ENCODE measurements at places on chromosomes 4 and X. TPM values are rescaled to one million over a fixed set of nuclear protein-coding genes. Genes with fewer than 3 reads are reported as not detected.

GTPBP6 gene
- 43.0 TPM for polyA plus RNA-seq

DNA sequence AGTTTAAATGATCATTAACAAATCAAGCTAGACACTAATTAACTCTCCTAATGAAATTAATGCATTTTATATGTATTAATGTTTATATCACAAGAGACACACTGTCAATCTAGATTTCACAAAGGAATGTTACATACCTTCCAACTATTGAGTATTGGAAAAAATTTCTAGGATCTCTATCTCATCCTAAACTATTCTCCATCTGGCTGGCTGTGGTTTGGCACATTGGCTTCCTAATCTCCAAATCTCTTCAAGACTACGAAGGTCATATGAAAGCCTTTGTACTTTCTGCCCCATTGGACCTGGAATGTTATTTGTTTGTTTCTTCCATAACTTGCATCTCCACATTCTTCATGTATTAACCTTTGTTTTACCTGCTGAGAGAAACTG, 1160.0 kb downstream of the ADGRL3 start:
- no peak overlapping the region for H3K27ac ChIP-seq
- H3K36me3 ChIP-seq: no peaks in the 10 kb centered on the region
- no peak for DNase-seq

DNA sequence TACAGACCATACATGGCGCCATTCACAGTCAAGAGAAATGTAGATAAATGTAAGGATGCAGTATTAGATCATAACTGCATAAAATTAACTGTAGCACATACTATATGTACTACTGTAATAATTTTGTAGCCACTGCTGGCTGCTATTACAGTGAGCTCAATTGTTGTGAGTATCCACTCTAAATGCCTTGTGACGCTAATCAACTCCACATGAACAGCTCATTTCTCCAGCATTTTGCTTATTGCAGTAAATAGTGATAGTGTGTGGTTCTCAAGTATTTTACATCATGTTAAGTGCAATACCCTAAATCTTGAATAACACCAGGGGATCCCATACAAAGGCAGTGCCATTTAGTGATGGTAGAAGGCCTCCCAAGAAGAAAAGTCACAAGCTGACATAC, 21.2 kb downstream of the FGFBP1 start:
- DNase-seq: no peak
- H3K4me3 ChIP-seq: no peak overlapping the region
- H3K4me1 ChIP-seq: no peaks in the 10 kb centered on the region
- H3K27ac ChIP-seq: no peak overlapping the region
- H3K36me3 ChIP-seq: no peaks in the 10 kb centered on the region
- no peaks in the 10 kb centered on the region for H3K27me3 ChIP-seq

DNA sequence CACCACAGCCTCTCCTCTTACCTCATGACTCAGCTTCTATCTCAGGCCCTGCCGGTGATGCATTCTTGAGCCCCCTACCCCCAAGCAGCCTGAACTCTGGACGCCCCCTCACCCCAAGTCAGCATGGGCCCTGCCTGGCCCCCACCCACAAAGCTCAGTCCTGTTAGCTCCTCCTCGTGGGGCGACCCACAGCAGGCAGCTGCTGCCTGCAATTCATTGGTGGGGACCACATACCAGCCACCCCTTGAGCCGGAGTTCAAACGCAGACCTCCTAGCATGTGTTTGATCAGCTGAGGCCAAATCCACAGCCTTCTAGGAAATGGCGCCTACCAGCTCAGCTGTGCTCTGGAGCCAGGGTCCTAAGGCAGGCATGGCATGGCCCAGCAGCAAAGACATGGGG, 111.8 kb downstream of the EFNB1 start:
- H3K4me3 ChIP-seq: no peak overlapping the region
- H3K27me3 ChIP-seq: no peaks in the 10 kb centered on the region
- H3K27ac ChIP-seq: no peak overlapping the region
- no peaks in the 10 kb centered on the region for H3K4me1 ChIP-seq
- H3K36me3 ChIP-seq: no peaks in the 10 kb centered on the region

DNA sequence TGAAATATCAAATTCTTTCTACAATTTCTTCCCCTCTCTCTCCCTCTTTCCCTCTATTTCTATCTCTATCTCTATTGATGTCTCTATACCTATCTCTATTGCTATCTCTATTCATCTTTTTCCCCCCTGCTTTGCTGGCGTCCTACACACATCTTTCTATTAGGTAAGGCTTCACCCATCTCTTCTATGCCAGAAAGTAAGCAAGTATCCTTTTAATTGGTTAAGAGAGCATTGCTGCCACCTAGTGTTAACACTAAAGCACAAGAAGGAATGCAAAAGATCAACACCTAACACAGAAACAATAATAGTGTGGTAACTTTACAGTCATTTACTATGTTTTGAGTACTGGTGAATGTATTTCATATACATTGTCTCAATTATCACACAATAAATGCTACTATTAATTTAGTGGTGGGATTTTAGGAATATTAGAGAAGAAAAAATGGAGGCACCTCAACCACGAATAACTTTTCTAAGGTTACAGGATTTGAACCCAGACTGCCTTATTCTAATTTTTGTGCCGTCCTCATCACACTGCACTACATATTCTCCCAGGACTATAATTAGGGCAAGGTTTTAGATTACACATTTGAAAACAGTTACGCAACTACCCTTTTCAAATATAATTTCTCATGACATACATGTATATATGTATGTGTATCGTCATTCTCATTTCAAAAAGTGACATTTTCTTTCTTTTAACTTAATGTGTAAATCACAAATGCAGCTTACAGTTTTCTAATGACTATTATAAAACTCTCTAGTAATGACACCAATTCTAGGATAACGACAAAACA, 3.7 kb upstream of the C4orf36 start:
- H3K4me3 ChIP-seq: no peak overlapping the region
- H3K27me3 ChIP-seq: no peaks in the 10 kb centered on the region
- no peak overlapping the region for H3K27ac ChIP-seq
- no peak for DNase-seq

DNA sequence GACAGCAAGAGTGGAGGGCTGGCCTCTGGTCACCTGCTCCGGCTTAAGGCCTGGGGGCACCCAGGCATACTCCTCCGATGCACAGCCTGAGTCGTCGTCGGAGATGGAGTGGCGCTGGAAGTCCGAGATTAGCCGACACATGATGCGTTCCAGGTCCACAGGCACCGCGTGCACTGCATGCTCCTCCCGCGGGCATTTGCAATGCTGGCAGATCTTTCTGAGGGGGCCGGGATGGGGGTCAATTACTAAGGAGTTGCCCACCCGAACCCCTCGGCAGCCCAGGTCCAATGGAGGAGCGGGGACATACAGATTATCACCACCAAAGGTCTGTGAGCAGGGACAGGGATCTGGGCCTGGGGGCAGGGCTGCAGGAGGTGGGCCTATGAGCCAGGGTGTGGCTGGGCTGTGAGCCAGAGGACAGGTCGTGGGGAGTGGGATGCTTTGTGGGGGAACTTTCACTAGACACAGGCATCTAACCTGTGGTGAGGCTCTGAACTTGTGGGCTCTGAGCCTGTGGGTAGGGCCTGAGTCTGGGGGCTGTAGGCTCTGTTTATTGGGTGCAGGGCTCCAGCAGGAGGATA, 2.4 kb downstream of the PRICKLE3 start:
- no peak overlapping the region for H3K27ac ChIP-seq
- H3K36me3 ChIP-seq: no peaks in the 10 kb centered on the region
- H3K27me3 ChIP-seq: no peaks in the 10 kb centered on the region
- no peaks in the 10 kb centered on the region for H3K4me1 ChIP-seq

GRCh38 chrX:120446498-120446897, 22.6 kb downstream of the LAMP2 start:
- H3K27me3 ChIP-seq: no peaks in the 10 kb centered on the region
- DNase-seq: no peak
- no peaks in the 10 kb centered on the region for H3K36me3 ChIP-seq
- H3K4me1 ChIP-seq: no peaks in the 10 kb centered on the region

DNA sequence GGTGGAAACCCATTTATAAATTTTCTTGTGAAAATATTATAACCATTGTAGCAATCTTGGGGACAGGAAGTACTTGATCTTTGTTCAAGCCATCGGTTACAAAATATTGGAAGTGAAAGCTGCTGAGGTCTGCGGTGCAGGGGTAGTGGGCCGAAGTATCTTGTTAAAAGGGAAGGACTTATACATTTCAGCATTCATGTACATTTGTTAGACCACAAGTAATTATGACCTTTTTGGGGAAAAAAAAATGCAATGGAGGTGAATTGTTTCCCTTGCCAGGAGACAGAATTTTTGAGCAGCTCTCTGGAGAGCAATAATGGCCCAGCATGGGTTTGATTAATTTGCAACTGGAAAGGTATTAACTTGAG, 121.3 kb downstream of the EGF start:
- H3K27me3 ChIP-seq: no peaks in the 10 kb centered on the region
- DNase-seq: no peak
- H3K36me3 ChIP-seq: no peaks in the 10 kb centered on the region
- no peaks in the 10 kb centered on the region for H3K4me1 ChIP-seq
- no peak overlapping the region for H3K4me3 ChIP-seq
- H3K27ac ChIP-seq: no peak overlapping the region

DNA sequence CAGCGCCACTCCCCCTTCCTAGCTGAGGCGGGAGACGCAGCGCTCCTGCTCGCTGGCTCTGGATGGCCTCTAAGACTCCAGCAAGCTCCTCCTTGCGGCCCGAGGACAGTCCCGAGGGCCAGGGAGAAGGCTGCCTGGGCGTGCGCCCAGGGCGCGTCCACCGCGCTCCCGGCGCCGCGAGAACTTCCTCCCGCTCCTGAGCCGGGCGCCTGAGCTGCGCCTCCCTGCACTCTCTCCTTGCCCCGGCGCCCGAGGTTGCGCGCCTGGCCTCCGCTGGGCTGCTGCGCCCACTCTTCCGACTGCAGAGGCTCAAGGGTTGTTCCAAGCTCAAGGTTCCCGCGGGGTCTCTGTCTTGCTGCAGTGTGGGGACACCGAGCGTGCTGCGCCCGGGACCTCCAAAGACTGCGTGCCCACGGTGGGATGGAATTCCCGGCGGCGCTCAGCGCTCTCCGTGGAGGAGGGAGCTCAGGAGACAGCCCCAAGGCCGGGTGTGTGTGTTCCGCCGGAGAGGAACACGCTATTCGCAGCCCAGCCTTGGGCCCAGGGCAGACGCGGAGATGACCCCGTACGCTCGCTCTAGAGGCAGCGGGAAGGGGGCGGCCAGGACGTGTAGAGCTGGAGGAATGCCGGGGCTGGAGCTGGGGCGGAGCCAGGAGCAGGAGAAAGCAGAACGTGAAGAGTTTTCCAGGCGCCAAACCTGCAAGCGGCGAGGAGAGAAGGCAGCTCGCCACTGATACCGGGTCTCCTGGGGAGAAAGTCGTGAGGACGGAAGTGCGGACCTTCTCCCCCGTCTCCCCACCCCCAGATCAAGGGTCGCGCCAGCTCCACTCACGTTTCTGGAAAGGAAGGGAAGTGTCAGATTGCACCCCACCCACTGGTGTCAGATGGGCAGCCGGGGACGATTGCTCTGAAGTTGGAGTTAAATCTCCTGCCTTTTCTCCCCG, at the start of gene ARHGAP6:
Gene ARHGAP6, minus strand, starts transcription at position 753 of the 944 bp plus-strand sequence. CDS start 1,092 bp downstream, outside the sequence.
- no peak within 1 kb of the TSS for H3K27ac ChIP-seq
- no peaks in the 10 kb centered on the region for H3K36me3 ChIP-seq
- no peak for DNase-seq
- H3K4me3 ChIP-seq: no peak within 1 kb of the TSS
- H3K27me3 ChIP-seq: no peaks in the 10 kb centered on the region
- no peaks in the 10 kb centered on the region for H3K4me1 ChIP-seq

FGFR3 gene
- 300 TPM for polyA plus RNA-seq

- H3K4me3 ChIP-seq: no peak overlapping the region
- no peaks in the 10 kb centered on the region for H3K36me3 ChIP-seq
- no peaks in the 10 kb centered on the region for H3K4me1 ChIP-seq
- no peak overlapping the region for H3K27ac ChIP-seq
- no peak for DNase-seq
- H3K27me3 ChIP-seq: no peaks in the 10 kb centered on the region
Observed at GRCh38 chrX:1400049-1400448, 8.1 kb upstream of the SLC25A6 start.

USP17L21 gene
- polyA plus RNA-seq: not detected

- no peaks in the 10 kb centered on the region for H3K4me1 ChIP-seq
- H3K27ac ChIP-seq: no peak overlapping the region
- H3K27me3 ChIP-seq: no peaks in the 10 kb centered on the region
- H3K4me3 ChIP-seq: no peak overlapping the region
- no peak for DNase-seq
- H3K36me3 ChIP-seq: no peaks in the 10 kb centered on the region
Observed at GRCh38 chrX:103774070-103774642, 2.5 kb upstream of the PLP1 start.

SGMS2 gene
- 5.9 TPM for polyA plus RNA-seq

GRCh38 chrX:70455366-70456202, 10.9 kb downstream of the DLG3 start:
- no peaks in the 10 kb centered on the region for H3K27me3 ChIP-seq
- no peaks in the 10 kb centered on the region for H3K36me3 ChIP-seq
- no peak for DNase-seq

GJB1 gene
- 40.1 TPM for polyA plus RNA-seq

MYOZ2 gene
- polyA plus RNA-seq: 0.16 TPM

NXF2B gene
- 0.23 TPM for polyA plus RNA-seq

- no peaks in the 10 kb centered on the region for H3K36me3 ChIP-seq
- no peaks in the 10 kb centered on the region for H3K4me1 ChIP-seq
- no peak overlapping the region for H3K4me3 ChIP-seq
- H3K27me3 ChIP-seq: peaks cover 10% of the 10 kb centered on the region
- DNase-seq: no peak
Observed at GRCh38 chrX:87727620-87728019, 210.0 kb downstream of the KLHL4 start.

DNA sequence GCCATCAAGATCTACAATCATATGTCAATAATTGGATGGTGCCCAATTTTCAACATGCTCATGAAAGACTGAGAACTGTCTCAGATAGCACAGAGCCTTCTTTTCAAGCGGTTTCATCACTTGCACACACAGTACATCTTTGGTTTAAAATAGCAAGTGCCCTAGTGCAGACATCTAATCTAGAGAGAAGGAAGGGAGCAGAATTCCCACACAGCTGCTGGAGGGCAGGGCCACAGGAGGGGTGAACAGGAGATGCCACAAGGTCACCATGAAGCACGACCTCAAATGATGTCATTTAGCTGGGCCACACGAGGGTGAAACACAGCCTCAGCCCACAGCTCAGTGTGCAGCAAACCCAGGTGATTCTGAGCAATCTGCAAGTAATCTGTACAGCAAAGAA, 24.3 kb downstream of the LEF1 start:
- no peaks in the 10 kb centered on the region for H3K4me1 ChIP-seq
- DNase-seq: no peak
- H3K4me3 ChIP-seq: no peak overlapping the region
- H3K27me3 ChIP-seq: no peaks in the 10 kb centered on the region
- no peak overlapping the region for H3K27ac ChIP-seq

DNA sequence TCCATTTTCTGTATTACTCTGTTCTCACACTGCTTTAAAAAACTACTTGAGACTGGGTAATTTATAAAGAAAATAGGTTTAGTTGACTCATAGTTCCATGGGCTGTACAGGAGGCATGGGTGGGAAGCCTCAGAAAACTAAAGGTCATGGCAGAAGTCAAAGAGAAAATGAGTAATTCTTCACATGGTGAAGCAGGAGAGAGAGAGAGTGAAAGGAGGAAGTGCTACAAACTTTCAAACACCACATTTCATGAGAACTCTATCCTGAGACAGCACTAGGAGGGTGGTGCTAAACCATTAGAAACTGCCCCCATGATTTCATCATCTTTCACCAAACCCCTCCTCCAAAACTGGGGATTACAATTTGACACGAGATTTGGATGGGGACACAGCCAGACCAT, 108.0 kb upstream of the PBDC1 start:
- no peak overlapping the region for H3K4me3 ChIP-seq
- H3K27ac ChIP-seq: no peak overlapping the region
- no peaks in the 10 kb centered on the region for H3K27me3 ChIP-seq
- no peaks in the 10 kb centered on the region for H3K36me3 ChIP-seq

GRCh38 chr4:150089732-150090131, 11.5 kb downstream of the DCLK2 start:
- H3K27ac ChIP-seq: no peak overlapping the region
- H3K27me3 ChIP-seq: no peaks in the 10 kb centered on the region
- H3K36me3 ChIP-seq: no peaks in the 10 kb centered on the region
- H3K4me3 ChIP-seq: no peak overlapping the region
- H3K4me1 ChIP-seq: no peaks in the 10 kb centered on the region
- no peak for DNase-seq

CT83 gene
- not detected for polyA plus RNA-seq

Measured in pancreas (tissue), 10 donors.